NCI-H1930 (cell line): ENCODE measurements at places on chromosomes 7 and 10.

DNA sequence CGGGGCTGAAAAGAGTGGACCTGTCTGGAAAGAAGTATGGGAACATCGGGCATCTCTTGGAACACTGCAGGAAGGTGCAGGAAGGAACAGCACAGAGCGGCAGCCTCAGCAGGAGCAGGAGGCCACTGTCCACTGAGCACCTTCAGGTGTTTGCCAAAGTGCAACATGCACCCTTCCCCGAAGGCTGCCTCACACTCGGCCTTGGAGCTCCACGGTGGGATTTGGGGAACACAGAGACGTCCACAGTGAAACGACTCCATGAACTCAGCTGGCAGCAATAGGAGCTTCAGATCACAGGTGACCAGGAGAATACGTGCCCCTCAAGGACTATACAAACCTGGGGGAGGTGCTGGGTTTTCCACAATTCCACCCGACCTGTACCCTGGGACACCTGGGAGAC lies 140.3 kb upstream of the RET start:
- DNase-seq = no peak

DNA sequence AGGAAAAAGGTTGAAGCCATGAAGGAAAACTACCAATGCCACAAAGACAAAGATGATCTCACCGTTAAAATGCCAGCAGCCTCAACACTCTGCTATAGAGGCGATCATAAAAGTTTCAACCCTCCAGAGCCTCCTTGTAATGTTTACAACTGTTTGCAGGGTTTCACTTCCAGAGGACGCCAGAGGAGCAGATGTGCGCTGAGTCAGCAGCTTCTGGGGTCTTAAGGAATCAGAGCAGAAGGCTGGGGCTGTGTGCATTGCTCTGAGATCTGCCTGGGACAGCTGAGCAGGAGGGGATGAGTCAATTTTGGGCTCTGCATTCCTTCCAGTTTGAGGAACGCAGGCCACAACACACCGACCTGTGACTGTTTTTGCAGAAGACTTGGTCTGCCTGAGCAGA lies 98.3 kb downstream of the TMEM130 start:
- DNase-seq = no peak

DNA sequence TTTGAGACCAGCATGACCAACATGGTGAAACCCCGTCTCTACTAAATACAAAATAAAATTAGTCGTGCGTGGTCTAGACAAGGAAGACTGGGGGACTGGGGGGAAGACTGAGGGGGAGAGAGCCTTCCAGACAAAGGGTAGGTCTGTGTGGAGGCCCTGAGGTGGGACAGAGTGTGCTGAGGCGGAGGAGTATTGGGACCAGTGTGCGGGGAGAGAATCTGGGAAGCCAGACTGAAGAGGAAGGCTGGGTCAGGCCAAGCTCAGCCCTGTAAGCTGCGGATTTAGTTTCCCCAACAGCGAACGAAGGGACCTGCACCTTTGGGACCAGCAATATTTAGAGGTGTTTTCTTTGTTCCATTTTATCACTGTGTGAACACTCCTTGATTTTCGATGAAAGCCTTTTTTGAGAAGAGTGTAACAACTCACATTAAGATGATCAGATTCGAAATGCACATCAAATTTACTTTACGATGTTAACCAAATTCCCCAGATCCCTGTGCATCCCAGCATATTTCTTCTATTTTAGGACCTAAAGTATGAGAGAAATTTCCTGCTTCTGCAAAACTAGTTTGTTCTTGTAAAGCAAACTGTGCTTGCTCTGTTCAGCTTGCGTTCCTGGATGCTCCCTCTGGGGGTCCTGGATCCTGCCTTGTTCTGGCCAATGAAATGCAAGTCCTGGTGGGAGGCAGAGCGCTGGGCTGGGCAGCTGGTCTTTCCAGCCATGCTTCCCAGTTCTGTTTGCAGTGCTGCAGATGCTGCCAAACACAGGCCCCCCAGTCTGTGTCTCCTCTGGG lies 39.4 kb downstream of the PLAU start:
- DNase-seq = no peak

- no peak for DNase-seq
Observed at GRCh38 chr10:1595726-1596125, 141.6 kb downstream of the ADARB2 start.

GRCh38 chr10:21514129-21514817 lies 11.2 kb downstream of the SKIDA1 start:
- DNase-seq = no peak

DNA sequence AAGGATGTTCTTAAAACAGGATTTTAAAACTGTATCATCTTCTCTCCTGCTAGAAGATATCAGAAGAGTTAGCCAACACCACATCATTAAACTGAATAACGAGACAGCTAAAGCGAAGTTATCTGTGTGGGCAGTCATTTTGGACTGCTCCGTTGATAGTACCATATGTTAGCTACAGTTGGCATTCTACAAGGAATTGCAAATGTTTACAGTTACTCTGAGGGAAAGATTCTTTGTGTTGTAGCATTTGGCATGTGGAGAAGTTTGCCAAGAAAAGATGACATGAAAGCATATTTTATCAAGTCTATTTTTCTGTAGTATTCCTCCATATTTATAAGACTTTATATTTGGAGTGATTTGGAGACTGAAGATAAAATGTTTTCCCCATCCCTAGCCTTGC lies 464.4 kb upstream of the POM121L12 start:
- no peak for DNase-seq

- DNase-seq = no peak
Observed at GRCh38 chr10:63258920-63259678, 126.0 kb downstream of the NRBF2 start.

- no peak for DNase-seq
Observed at GRCh38 chr10:91582153-91582554, 50.7 kb downstream of the PPP1R3C start.

- DNase-seq = no peak
Observed at GRCh38 chr7:157017603-157018327, 7.3 kb upstream of the MNX1 start.
